CD4-positive, alpha-beta T cell treated with Interleukin-17A for 1 hour (primary cell): ENCODE measurements at places on chromosomes 12 and 14.

DNA sequence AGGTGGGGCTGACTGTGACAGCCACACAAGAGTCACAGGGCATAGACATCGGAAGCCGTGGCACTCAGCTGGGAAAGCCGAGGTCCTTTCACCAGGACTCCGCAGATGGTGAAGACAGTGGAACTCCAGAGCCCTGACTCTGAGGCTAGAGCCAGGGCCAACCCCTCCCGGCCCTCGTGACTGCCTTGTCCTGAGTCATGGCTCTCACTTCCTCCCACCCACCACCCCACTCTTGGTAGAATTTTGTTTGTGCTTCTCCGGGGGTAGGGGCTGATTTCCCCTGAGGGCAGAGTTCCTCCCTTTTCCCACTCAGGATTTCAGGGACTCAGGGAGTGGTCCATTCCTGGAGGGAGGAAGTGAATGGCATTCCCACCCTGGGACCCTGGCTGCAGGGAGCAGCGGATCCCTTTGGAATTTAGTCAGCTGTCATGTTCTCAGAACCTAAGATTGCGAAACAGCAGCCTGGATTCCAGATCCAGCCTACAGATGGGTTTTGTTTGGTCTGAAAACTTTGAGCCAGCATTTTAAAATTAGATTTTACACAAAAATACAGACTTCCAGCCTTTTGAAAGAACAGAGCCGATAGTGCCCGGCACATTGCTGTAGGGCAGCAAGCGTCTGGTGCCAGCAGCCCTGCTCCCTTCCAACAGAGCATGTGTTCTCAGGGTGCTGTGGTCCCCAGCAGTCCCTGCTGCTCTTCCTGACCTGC, 50.7 kb downstream of the TPCN1 start:
- no peak for DNase-seq

DNA sequence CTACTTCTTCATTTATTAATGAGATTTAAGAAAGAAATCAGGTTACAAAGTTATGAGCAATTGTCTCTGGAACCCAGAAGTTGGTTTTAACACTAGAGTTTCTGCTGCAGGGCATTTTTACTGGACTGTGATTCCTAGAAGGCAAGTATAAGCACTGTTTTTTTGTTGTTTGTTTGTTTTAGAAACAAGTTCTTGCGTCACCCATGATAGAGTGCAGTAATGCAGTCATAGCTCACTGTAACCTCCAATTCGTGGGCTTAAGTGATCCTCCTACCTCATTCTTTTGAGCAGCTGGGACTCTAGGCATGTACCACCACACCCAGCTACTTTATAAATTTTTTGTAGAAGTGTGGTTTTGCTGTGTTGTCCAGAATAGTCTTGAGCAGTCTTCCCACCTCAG, 25.6 kb downstream of the RAP1B start:
- no peak for DNase-seq

DNA sequence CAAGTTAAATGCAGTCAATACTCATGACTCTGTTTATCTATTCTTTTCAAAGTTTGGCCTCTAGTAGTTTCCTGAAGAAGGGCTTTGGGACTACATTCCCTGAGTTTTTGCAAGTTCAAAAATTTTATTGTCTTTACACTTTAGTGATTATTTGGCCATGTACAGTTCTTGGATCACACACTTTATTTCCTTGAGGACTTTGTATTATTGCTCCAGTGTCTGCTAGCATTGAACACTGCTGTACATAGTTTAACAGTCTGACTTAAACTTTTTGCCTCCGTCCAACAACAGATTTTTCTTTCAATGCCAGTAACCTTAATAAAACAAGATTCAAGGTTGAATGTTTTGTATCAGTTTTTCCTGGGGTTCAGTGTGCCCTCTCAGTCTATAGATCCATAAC, 132.3 kb downstream of the DERA start:
- no peak for DNase-seq

DNA sequence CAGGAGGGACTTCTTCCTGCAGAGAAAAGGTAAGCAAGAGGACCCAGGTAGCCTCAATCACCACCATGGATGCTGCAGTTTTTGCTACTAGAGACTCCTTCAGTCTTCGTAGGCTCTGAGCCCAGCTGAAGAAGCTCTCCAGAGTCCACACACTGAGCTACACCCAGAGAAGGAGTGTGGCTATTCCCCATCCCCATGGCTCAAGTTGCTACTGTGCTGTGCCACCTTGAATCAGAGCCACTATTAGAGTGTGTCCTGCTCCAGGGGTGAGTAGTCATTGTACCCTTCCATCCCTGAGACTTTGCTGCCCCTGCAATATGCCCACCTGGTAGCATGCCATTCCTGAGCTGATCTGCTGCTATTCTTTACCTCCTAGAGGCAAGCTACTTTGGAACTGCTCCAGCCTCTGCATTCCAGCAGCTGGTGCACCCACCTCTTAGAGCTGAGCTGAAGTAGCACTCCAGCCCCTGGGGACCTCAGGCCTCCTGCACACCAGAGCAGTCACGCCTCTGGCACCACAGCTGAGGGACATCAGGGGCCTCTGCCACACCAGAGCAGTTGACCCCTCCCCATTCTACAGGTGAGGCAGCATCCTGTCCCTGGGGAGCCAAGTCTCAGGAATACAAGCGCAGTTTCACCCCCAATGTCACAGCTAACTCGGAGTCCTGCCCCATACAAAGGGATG, 213.0 kb downstream of the TRHDE start:
- DNase-seq, result no peak

DNA sequence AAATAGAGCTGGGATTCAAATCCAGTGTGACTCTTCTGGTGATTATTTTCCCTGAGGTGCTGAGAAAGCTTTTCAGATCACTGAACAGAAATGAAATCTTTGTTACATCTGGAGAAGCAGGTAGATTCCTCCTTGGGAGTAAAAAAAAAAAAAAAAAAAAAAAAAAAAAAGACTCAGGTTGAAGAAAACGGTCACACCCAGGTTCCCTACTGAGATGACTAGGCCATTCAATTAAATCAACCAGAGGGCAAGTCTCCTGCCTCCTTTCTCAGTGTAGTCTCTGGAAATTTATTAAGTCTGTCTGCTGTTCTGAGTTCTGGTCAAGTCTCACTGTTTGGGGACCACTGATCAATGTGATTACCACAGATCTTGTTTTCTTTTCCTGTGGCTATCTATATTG, 24.0 kb downstream of the ARG2 start:
- DNase-seq, result no peak

DNA sequence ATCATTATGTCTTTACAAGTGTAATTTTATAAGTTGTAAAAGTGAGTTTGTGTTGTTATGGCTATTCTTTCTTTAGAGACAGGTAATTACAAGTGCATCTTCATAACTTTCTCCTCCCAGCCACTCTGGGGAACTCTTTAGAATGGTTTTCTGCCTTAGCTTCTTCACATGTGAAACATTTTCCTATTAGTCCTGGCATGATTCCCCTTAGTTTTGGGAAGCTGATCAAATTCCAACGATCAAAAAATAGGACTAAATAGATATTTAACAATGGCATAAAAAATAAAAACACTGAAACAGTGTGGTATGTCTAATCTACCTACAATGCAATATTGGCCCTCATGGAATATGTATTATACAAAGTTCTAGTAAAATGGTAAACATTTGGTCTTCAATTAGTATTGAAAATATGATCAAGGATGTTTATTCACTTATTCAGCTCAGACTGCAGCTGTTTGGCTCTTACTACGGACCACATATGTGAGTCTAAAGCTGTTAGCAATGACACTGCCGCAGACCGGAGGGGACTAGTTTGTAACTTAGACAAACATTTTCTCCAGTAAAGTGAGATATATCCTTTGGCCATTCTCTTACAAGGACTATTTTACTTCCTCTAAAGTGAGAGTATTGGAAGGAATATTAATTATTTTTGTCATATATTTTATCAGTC, 890.8 kb upstream of the USP15 start:
- no peak for DNase-seq

DNA sequence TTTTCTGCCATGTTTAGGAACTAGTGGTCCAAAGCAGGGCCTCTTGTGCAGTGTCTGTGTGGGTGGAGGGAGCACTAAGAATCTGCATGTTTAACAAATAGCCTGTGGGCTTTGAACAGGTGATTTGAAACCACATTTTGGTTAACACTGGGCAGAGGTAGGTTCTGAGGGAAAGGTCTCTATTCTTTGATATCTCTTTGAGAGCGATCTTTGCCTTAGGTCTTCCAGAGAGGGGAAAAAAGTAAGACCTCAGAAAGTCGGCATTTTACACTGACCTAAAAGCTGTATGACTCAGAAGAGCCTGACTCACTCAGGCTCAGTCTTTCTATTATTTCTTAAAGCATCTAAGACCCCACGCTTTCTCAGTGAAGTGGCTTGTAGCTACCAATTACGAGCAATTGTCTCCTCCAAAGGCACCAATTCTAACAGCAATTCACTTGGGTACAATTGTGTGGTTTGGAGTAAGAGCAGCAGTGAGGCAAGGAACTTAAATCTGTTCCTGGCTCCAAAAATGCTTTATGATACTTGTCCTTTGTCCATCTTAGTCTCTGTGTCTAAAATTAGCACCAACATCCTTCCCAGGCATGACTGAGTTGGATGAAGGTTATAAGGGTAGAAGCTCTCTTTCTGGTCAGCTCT, 8.8 kb downstream of the EIF2B2 start:
- DNase-seq, result no peak

DNA sequence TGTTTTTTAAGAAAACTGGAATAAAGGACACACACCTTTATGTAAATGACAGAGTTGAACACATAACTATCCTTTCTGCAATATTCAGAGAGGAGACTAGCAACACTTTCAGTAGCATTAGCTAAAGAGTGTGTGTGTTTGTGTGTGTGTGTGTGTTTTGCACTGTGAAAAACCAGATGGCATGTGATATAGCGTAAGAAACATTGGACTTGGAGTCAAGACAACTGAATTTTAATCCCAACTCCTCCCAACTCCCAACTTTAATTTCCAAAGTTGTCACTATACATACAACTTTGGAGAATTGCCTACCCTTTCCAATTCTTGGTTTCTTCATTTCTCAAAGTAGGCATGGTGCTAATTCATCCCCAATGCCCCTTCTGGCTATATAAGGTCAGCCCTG, 347.8 kb downstream of the KCNH5 start:
- no peak for DNase-seq

GRCh38 chr14:64209444-64210131, 84.6 kb downstream of the ESR2 start:
- no peak for DNase-seq

- no peak for DNase-seq
Observed at GRCh38 chr12:101010896-101011295, 199.1 kb downstream of the SLC5A8 start.

DNA sequence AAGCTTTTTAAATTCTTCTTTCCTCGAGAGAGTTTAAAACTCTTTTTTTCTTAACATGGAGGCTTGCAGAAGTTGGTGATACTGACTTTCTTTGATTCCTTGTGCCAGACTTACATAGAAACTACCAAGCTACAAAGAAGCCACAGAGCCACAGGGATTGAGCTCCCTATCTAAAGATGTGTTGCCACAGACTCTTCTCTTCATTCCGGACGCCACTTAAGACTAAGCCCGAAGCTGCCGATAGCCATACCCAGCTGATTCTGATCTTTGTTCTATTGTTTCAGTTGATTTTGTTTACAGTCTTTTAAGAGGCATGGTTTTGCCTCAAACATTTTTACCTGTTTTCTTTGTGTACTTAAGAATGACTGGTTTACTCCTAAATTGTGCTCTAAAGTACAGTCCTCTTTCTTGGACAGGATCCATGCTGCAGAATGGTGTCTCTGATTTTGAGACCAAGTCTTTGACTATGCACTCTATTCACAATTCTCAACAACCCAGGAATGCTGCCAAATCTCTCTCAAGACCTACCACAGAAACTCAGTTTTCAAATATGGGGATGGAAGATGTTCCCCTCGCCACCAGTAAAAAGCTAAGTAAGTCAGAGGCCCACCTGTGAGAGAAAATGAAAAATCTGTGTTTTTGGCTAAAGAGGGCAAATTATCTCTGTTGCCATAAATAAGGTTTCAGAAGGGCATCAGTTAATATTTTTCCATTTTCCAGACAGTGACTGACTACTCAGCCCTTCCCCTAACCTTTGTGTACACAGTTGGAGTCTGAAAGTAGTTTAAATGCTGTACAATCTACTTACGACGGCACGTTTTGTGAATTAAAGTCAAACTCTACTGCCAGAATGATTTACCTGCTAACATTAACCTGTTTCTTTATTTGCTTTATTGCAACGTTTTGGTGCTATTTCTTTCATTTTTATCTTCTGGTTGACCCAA, 42.1 kb upstream of the KCNH3 start:
- no peak for DNase-seq

GRCh38 chr14:92352158-92352985, 29.4 kb downstream of the SLC24A4 start:
- DNase-seq, result no peak

DNA sequence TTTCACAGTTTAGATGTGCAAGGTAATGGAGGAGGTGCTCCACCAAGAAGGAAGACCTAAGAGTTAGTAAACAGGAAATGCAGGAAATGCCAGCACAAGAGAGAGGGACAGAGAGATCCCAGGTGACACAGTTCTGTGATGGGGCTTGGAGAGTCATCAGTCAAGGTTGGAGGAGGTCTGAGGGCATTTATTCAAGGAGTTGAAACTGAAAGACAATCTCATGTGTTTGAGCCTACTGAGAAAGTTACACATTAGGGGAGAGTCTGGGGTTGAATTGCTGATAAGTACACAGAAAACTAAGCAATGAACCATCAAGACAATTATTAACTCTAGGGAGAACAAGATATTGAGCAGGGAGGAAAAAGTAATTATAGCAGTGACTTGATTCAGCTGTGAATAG, 138.5 kb downstream of the ANO6 start:
- no peak for DNase-seq

- no peak for DNase-seq
Observed at GRCh38 chr12:127680516-127680915, 586.5 kb upstream of the TMEM132C start.

DNA sequence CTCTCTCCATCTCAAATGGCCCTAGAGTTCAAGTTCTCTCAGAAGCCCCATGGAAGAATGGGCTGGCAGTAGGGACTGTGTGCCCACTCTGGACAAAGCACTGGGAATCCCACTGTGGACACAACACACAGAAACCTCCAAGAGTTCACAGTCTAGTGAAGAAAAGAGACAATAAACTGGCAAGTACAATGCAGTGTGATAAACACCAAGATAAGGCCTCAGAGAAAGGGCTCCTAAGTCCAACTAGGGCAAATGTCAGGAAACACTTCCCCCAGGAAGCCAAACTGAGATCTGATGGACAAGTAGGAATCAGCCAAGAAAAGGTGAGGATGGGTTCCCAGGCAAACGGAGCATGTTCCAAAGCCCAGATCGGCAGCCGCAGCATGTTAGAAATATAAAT, 5.4 kb downstream of the VSIG10 start:
- DNase-seq, result no peak

- DNase-seq, result no peak
Observed at GRCh38 chr14:90408713-90409112, 11.9 kb downstream of the CALM1 start.

DNA sequence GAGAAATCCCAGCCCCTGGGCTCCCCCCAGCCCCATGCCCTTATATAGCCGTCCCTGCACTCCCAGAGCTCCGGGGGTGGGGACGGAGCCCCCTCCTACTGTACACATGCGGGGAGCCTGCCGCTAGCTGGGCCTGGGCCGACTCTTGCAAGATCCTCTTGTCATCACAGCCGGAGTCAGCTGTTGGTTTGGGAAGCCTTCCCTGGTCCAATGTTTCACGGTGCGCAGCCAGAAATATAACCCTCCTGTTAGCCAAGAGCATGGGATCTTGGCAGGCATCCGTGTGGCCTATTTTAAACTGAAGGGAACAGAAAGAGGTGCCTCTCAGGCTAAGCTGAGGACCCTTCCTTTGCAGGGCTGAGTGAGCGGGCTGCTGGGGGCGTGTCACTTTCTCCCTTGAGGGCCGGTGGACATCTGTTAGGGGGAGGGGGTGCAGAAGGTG, 175.3 kb downstream of the TSPAN9 start:
- DNase-seq, result no peak
